Uterus (tissue), 4 donors: ENCODE measurements at places on chromosomes 12 and 14. TPM values are rescaled to one million over a fixed set of nuclear protein-coding genes. Genes with fewer than 3 reads are reported as not detected.

Gene TPPP2
- not detected for total RNA-seq

Gene PROX2
- total RNA-seq = not detected

Gene NXPH4
- total RNA-seq = not detected

- H3K4me3 ChIP-seq = peak overlapping the region; percentile 75
- no peak for DNase-seq
- no peaks in the 10 kb centered on the region for H3K4me1 ChIP-seq
- peak overlapping the region; percentile 88 for H3K27ac ChIP-seq
These were observed 1.2 kb downstream of the PITPNM2 start for GRCh38 chr12:123149501-123150274.

Gene KLRG1
- total RNA-seq = not detected

GRCh38 chr12:98151105-98151590 lies 364.2 kb upstream of the TMPO start:
- DNase-seq = no peak
- H3K36me3 ChIP-seq = no peaks in the 10 kb centered on the region
- H3K4me3 ChIP-seq = no peak overlapping the region
- no peak overlapping the region for H3K27ac ChIP-seq
- H3K27me3 ChIP-seq = no peaks in the 10 kb centered on the region

DNA sequence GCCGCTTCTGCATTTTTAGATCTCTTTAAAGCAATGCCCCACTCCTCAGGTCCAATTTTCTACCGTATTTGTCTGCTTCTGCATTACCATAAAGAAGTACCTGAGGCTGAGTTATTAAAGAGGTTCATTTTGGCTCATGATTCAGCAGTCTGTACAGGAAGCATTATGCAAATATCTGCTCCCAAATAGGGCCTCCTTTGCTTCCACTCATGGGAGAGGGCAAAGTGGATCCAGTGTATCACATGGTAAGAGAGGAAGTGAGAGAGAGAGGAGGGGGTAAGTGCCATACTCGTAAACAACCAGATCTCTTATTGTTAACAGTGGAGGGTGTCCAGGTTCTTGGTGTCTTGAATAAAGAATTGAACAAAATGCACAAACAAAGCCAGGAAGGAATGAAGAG lies 316.1 kb upstream of the SEL1L start:
- no peak for DNase-seq
- H3K36me3 ChIP-seq = no peaks in the 10 kb centered on the region
- H3K4me3 ChIP-seq = no peak overlapping the region
- H3K27ac ChIP-seq = no peak overlapping the region
- no peaks in the 10 kb centered on the region for H3K4me1 ChIP-seq

Gene PPFIBP1
- 69.4 TPM for total RNA-seq

- DNase-seq = no peak
- H3K27ac ChIP-seq = no peak overlapping the region
- no peaks in the 10 kb centered on the region for H3K36me3 ChIP-seq
- H3K4me1 ChIP-seq = no peaks in the 10 kb centered on the region
- H3K4me3 ChIP-seq = no peak overlapping the region
These were observed 3.5 kb downstream of the PRPF40B start for GRCh38 chr12:49626836-49627235.

Gene KRT2
- total RNA-seq = not detected

DNA sequence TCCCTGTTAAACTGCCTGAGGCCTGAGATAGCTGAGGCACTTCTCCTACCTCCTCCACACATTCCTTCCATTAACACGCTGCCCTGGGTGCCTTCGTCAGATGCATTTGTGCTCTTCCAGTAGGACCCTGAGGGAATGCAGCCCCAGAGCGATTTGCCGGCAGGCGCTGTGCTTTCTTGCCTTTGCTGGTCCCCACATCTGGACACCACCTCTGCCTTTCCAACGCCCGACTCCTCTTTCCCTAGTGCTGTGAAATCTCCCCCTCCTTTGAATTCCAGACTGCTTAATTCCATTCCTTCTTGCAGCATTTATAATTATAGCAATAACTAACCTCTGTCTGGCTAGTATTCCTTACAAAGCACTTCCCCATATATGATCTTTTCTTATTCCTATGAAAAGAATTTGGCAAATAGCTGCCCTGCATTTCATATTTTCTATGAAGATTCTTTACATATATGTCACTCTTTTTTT lies 88.4 kb downstream of the C12orf75 start:
- H3K27me3 ChIP-seq = no peaks in the 10 kb centered on the region
- no peak overlapping the region for H3K27ac ChIP-seq
- DNase-seq = no peak
- peaks cover 4% of the 10 kb centered on the region for H3K4me1 ChIP-seq
- H3K36me3 ChIP-seq = no peaks in the 10 kb centered on the region

DNA sequence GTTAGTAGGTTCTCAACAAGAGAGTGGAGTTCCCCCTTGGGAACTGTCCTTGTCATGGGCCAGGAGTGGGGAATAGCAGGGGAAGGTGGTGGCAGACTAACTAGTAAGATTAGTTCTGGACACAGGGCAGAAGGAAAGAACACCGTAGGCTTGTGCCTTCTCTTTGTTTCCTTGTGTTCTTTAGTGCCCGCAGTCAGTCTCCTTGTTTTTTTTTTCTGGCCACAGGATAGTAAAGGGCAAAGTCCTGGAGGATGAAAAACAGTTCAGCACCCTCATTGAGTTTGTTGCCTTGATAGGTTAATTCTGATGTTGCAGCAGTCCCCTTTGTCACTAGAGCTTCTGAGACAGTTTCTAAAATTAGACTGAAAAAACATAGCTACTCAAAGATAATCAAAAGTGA lies 8.4 kb downstream of the PEX5 start:
- no peaks in the 10 kb centered on the region for H3K27me3 ChIP-seq
- H3K4me3 ChIP-seq = no peak overlapping the region
- no peaks in the 10 kb centered on the region for H3K36me3 ChIP-seq
- no peak for DNase-seq

- H3K27ac ChIP-seq = peak overlapping the region; percentile 83
- H3K27me3 ChIP-seq = no peaks in the 10 kb centered on the region
- H3K4me1 ChIP-seq = no peaks in the 10 kb centered on the region
- no peak for DNase-seq
These were observed 117.8 kb downstream of the PLXNC1 start for GRCh38 chr12:94265966-94266745.

DNA sequence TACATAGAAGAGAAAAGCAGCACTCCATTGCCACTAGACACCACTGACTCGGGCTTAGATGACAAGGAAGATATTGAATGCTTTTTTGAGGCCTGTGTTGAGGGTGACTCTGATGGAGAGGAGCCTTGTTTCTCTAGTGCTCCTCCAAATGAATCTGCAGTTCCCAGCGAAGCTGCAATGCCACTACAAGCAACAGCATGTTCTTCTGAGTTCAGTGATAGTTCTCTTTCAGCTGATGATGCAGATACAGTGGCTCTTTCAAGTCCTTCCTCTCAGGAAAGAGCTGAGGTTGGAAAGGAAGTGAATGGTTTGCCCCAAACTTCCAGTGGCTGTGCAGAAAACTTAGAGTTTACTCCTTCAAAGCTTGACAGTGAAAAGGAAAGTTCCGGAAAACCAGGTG lies 114.5 kb upstream of the NPAS3 start:
- no peaks in the 10 kb centered on the region for H3K4me1 ChIP-seq
- no peaks in the 10 kb centered on the region for H3K27me3 ChIP-seq
- H3K4me3 ChIP-seq = no peak overlapping the region
- H3K36me3 ChIP-seq = no peaks in the 10 kb centered on the region

Gene KCNH3
- 0.43 TPM for total RNA-seq

Gene KRT4
- not detected for total RNA-seq

GRCh38 chr14:55136241-55136640 lies 7.2 kb downstream of the LGALS3 start:
- peaks cover 28% of the 10 kb centered on the region for H3K4me1 ChIP-seq
- H3K36me3 ChIP-seq = no peaks in the 10 kb centered on the region
- DNase-seq = no peak
- no peak overlapping the region for H3K4me3 ChIP-seq
- no peaks in the 10 kb centered on the region for H3K27me3 ChIP-seq
- peak overlapping the region; percentile 80 for H3K27ac ChIP-seq

GRCh38 chr14:54350203-54350602 lies 46.6 kb upstream of the CDKN3 start:
- H3K27me3 ChIP-seq = no peaks in the 10 kb centered on the region
- no peak overlapping the region for H3K4me3 ChIP-seq
- H3K27ac ChIP-seq = peak overlapping the region; percentile 58
- no peak for DNase-seq
- H3K4me1 ChIP-seq = peaks cover 6% of the 10 kb centered on the region

GRCh38 chr12:4603946-4604345 lies 41.9 kb downstream of the DYRK4 start:
- no peak for DNase-seq
- H3K27ac ChIP-seq = no peak overlapping the region
- H3K27me3 ChIP-seq = no peaks in the 10 kb centered on the region
- H3K4me1 ChIP-seq = peaks cover 4% of the 10 kb centered on the region
- no peaks in the 10 kb centered on the region for H3K36me3 ChIP-seq

Gene SLC35E3
- not detected for total RNA-seq

DNA sequence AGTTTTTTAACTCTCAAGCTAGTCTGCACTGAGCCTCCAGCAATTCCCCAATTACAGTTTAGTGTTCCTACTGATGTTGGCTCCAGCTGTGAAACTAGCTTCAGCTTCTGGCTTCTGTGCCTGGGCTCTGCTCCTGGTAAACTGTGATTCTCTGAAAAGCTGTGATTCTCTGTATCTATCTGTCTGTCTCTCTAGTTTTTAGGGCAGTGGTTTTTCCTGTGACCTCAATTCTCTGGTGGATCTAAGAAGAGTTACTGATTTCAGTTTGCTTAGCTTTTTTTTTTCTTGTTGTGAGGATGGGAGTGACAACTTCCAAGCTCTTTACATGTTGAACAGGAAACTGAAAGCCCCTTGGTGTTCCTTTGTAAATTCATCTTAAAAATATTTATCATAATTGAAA lies 3.8 kb upstream of the HIF1A start:
- no peaks in the 10 kb centered on the region for H3K36me3 ChIP-seq
- no peak for DNase-seq
- H3K4me3 ChIP-seq = no peak overlapping the region
- H3K27me3 ChIP-seq = no peaks in the 10 kb centered on the region
- no peaks in the 10 kb centered on the region for H3K4me1 ChIP-seq

Gene TTC9
- total RNA-seq = 1.2 TPM

DNA sequence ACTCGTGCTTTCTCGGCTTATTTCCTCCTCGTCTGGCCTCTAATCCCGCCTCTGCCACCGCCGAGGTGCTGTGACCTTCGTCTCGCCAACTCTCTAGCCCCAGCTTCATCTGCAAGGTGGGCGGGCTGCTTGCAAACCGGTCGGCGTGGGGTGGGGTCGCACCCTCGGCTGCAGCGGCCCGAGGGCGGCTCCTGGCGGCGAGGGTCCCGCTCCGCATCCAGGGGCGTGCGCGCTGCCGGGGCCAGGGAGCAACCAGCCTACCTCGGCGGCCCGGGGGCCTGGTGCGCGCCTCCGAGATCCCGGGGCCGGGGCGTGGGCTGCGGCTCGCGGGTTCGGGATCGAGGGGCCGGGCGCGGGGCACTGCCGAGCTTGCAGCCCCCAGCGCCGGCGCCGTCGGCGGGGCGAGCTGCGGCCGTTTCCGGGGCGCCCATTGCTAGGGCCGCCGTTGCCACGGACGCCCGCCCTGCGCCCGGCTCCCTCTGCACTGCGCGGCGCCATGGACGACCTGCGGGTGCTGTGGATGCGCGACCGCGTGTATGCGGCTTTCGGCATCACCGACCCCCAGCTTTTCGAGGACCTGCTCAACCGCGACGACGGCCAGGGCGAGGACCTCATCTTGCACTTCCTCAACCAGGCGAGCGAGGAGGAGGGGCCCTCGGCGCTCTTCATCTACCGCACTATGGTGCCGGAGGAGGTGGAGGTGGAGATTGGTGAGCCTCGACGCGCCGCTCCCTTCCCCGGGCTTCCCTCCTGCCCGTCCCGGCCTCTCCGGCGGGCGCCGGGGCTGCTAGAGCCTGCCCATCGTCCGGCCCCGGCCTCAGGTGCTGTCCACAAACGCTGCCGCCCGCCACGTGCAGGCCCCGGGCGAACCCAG lies at the start of gene DNAH10:
DNAH10 (plus strand) TSS at position 461 of the 874 bp plus-strand sequence; CDS start at position 497, 36 bp downstream.
- no peak for DNase-seq
- no peaks in the 10 kb centered on the region for H3K36me3 ChIP-seq
- H3K27ac ChIP-seq = no peak within 1 kb of the TSS
- peak within 1 kb of the TSS; percentile 16 for H3K4me3 ChIP-seq
- H3K27me3 ChIP-seq = peaks cover 5% of the 10 kb centered on the region

GRCh38 chr12:50132505-50133135 lies 20.6 kb downstream of the COX14 start:
- no peaks in the 10 kb centered on the region for H3K36me3 ChIP-seq
- no peak for DNase-seq
- no peaks in the 10 kb centered on the region for H3K4me1 ChIP-seq
- H3K4me3 ChIP-seq = no peak overlapping the region
- no peaks in the 10 kb centered on the region for H3K27me3 ChIP-seq

Gene OR4Q2
- not detected for total RNA-seq

Gene PLCZ1
- total RNA-seq = not detected

- no peak overlapping the region for H3K27ac ChIP-seq
- no peak for DNase-seq
- no peaks in the 10 kb centered on the region for H3K27me3 ChIP-seq
- H3K4me3 ChIP-seq = no peak overlapping the region
- no peaks in the 10 kb centered on the region for H3K4me1 ChIP-seq
These were observed 122.5 kb upstream of the MAX start for GRCh38 chr14:65224799-65225198.

- no peak overlapping the region for H3K4me3 ChIP-seq
- H3K36me3 ChIP-seq = no peaks in the 10 kb centered on the region
- H3K27me3 ChIP-seq = no peaks in the 10 kb centered on the region
- peak; percentile 51 for DNase-seq
These were observed 90.8 kb downstream of the SSPN start for GRCh38 chr12:26286186-26286585.

- H3K27me3 ChIP-seq = no peaks in the 10 kb centered on the region
- H3K4me1 ChIP-seq = no peaks in the 10 kb centered on the region
- DNase-seq = no peak
- H3K27ac ChIP-seq = no peak overlapping the region
- H3K36me3 ChIP-seq = no peaks in the 10 kb centered on the region
These were observed 232.2 kb upstream of the PLEKHG7 start for GRCh38 chr12:92470608-92471021.

GRCh38 chr12:110353211-110353965 lies 50.1 kb downstream of the ANAPC7 start:
- no peaks in the 10 kb centered on the region for H3K36me3 ChIP-seq
- no peak overlapping the region for H3K4me3 ChIP-seq
- no peak overlapping the region for H3K27ac ChIP-seq
- no peaks in the 10 kb centered on the region for H3K27me3 ChIP-seq
- H3K4me1 ChIP-seq = no peaks in the 10 kb centered on the region

DNA sequence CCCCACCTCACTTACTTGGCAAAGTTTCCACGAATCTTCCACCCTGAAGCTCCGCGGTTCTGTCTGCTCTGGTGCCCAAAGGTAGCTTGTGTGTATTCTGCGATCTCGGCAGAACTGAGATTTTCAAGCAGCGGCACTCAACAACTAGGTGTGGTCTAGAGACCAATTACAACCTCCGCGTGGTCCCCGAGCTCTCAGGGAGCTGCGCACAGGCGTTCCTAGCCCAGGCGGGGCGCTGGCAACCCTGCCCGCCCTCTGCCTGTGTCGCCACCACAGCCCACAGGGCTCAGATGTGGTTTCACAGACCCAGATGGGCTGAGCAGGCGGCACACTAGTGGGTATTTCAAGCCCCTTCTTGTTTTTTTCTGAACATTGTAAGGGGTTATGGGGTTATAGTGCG lies 1.5 kb upstream of the DIABLO start:
- no peaks in the 10 kb centered on the region for H3K27me3 ChIP-seq
- H3K4me3 ChIP-seq = no peak overlapping the region
- H3K27ac ChIP-seq = no peak overlapping the region
- DNase-seq = no peak
- peaks cover 13% of the 10 kb centered on the region for H3K4me1 ChIP-seq

- H3K4me3 ChIP-seq = no peak overlapping the region
- H3K27me3 ChIP-seq = no peaks in the 10 kb centered on the region
- DNase-seq = no peak
These were observed 328.2 kb downstream of the RPL10L start for GRCh38 chr14:46323404-46323762.
